ENCODE measurements at places on chromosomes 3 and 15.

GRCh38 chr3:170078620-170079281, 41.0 kb downstream of the GPR160 start:
- no peak for DNase-seq
- no peaks in the 10 kb centered on the region for H3K27me3 ChIP-seq
- H3K4me3 ChIP-seq = no peak overlapping the region
- H3K36me3 ChIP-seq = peaks cover 14% of the 10 kb centered on the region
- H3K27ac ChIP-seq = no peak overlapping the region

DNA sequence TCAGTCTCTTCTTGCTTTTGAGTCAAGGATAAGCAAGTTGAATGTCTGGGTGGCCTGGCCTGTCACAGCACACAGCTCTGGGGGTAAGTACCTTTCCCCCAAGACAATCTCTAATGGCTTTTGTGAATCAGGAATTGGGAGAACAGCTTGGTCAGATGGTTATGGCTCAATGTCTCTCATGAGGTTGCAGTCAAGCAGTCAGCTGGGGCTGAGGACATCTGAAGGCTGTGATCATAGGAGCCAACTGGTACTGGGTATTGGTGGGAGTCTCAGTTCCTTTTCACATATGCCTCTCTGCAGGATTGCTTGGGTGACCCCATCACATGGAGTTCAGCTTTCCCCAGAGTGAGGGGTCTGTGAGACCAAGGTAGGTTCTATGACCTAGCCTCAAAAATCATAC, 33.0 kb upstream of the TMEM158 start:
- DNase-seq = no peak
- no peak overlapping the region for H3K4me3 ChIP-seq
- H3K36me3 ChIP-seq = no peaks in the 10 kb centered on the region
- no peaks in the 10 kb centered on the region for H3K4me1 ChIP-seq
- H3K27me3 ChIP-seq = no peaks in the 10 kb centered on the region
- no peak overlapping the region for H3K27ac ChIP-seq

GRCh38 chr3:184339001-184339400, 1.6 kb downstream of the FAM131A start:
- peak overlapping the region; percentile 94 for H3K4me3 ChIP-seq
- no peaks in the 10 kb centered on the region for H3K27me3 ChIP-seq
- no peak for DNase-seq
- peak overlapping the region; percentile 98 for H3K27ac ChIP-seq

DNA sequence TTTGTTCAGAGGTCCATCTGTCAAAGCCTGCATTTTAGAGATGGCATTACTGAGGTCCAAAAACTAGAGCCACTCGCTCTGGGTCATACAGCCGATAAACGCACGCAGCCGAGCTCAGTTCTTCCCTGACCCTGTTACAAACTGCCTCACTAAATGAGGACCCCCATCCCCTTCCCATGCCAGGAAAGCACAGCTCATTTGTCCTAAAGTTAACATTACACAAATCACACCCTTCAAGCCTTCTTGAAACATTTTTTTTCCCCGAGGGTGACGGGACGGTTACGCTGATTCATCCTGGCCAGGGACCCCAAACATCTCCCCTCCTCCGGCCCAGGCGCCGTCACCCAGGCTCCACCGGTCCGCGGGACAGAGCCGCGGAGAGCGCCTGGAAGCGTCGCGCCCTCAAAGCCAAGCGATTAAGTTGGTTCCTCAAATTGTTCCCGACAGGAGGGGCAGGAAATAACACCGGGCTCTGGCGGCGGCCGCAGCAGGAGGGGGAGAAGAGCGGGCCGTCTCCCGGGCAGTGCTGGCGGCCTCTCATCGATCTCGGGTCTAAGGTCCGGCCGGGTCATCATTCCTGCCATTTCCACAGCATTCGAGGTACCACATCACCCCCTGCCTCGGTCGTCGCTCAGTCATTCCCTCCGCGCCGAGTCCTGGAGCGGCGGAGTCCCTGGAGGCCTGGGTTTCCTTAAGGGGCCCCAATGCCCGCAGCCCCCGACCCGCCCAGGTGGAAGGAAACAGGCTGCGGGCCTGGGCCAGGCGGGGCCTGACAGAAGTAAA, 619 bp upstream of the CMTM8 start:
- H3K4me1 ChIP-seq = peaks cover 9% of the 10 kb centered on the region
- H3K27me3 ChIP-seq = no peaks in the 10 kb centered on the region
- DNase-seq = peak; percentile 73
- H3K4me3 ChIP-seq = peak overlapping the region; percentile 59
- H3K36me3 ChIP-seq = no peaks in the 10 kb centered on the region
- peak overlapping the region; percentile 55 for H3K27ac ChIP-seq

- H3K4me1 ChIP-seq = no peaks in the 10 kb centered on the region
- H3K36me3 ChIP-seq = no peaks in the 10 kb centered on the region
- H3K4me3 ChIP-seq = no peak overlapping the region
- DNase-seq = no peak
Measured at GRCh38 chr15:70261083-70261482, 163.4 kb upstream of the TLE3 start.

DNA sequence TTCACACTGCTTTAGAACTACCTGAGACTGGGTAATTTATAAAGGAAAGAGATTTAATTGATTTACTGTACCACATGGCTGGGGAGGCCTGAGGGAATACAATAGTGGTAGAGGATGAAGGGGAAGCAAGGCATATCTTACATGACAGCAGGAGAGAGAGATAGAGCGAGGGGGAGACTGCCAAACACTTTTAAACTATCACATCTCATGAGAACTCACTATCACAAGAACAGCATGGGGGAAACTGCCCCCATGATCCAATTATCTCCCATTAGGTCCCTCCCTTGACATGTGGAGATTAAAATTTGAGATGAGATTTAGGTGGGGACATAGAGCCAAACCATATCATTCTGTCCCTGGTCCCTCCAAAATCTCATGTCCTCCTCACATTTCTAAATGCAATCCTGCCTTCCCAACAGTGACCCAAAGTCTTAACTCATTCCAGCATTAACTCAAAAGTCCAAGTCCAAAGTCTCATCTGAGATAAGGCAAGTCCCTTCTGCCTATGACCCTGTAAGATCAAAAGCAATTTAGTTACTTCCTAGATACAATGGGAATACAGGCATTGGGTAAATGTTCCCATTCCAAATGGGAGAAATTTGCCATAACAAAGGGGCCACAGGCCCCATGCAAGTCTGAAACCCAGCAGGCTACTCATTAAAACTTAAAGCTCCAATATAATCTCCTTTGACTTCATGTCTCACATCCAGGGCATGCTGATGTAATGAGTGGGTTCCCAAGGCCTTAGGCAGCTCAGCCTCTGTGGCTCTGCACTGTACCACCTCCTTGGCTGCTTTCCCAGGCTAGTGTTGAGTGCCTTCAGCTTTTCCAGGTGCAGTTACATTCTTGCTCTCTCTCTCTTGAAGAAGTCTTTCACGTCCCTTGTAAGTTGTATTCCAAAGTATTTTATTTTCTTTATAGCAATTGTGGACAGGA, 481.7 kb upstream of the TGFBR2 start:
- no peak overlapping the region for H3K4me3 ChIP-seq
- H3K36me3 ChIP-seq = no peaks in the 10 kb centered on the region
- no peak for DNase-seq
- no peaks in the 10 kb centered on the region for H3K4me1 ChIP-seq
- H3K27ac ChIP-seq = no peak overlapping the region

GRCh38 chr15:51270706-51271105, 67.7 kb downstream of the CYP19A1 start:
- H3K27me3 ChIP-seq = no peaks in the 10 kb centered on the region
- H3K27ac ChIP-seq = no peak overlapping the region
- no peaks in the 10 kb centered on the region for H3K36me3 ChIP-seq
- no peak for DNase-seq
- H3K4me3 ChIP-seq = no peak overlapping the region
- peaks cover 7% of the 10 kb centered on the region for H3K4me1 ChIP-seq

DNA sequence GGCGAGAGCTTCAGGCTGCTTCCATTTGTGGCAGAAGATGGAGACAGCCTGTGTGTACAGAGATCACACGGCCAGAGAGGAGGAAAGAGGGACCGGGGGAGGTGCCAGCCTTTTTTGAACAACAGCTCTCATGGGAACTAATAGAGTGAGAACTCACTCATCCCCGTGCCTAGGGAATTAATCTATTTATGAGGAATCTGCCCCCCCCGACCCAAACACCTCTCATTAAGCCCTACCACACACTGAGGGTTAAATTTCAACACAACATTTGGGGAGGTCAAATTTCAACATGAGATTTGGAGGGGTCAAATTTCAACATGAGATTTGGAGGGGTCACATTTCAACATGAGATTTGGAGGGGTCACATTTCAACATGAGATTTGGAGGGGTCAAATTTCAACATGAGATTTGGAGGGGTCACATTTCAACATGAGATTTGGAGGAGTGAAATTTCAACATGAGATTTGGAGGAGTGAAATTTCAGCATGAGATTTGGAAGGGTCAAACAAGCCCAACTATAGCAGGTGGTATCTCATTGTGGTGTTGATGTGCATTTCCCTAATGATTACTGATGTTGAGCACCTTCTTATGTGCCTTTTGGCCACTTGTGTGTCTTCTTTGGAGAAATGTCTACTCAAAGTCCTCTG, 20.6 kb upstream of the RFTN1 start:
- no peak for DNase-seq
- no peak overlapping the region for H3K27ac ChIP-seq
- H3K4me3 ChIP-seq = no peak overlapping the region
- no peaks in the 10 kb centered on the region for H3K36me3 ChIP-seq
- no peaks in the 10 kb centered on the region for H3K4me1 ChIP-seq
- H3K27me3 ChIP-seq = no peaks in the 10 kb centered on the region

- H3K27me3 ChIP-seq = no peaks in the 10 kb centered on the region
- no peak overlapping the region for H3K4me3 ChIP-seq
- no peak for DNase-seq
- H3K36me3 ChIP-seq = no peaks in the 10 kb centered on the region
Measured at GRCh38 chr3:155387571-155387970, 94.1 kb upstream of the STRIT1 start.

DNA sequence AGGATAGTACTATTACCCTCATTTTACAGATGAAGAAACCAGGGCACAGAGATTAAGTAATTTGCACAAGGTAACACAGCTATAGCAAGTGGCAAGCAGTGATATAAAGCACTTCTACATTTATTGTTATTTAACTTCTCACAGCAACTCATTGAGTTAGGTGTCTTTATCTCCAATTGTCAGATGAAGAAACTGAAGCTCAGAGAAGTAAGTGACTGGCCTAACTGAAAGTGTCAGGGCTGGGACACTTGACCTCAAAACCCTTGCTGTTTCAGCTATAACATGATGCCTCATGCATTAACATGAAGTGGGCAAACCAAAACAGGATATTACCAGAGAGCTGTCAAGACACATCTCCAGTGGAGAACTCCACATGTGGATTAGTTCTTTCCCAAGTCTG, 65.8 kb upstream of the LEKR1 start:
- DNase-seq = no peak
- H3K4me1 ChIP-seq = peaks cover 14% of the 10 kb centered on the region
- no peak overlapping the region for H3K27ac ChIP-seq
- no peak overlapping the region for H3K4me3 ChIP-seq
- H3K36me3 ChIP-seq = no peaks in the 10 kb centered on the region

- H3K4me3 ChIP-seq = no peak overlapping the region
- H3K36me3 ChIP-seq = no peaks in the 10 kb centered on the region
- DNase-seq = peak; percentile 73
Measured at GRCh38 chr15:70025413-70026296, 72.1 kb downstream of the TLE3 start.

- H3K27ac ChIP-seq = no peak overlapping the region
- no peaks in the 10 kb centered on the region for H3K27me3 ChIP-seq
- no peaks in the 10 kb centered on the region for H3K4me1 ChIP-seq
- H3K4me3 ChIP-seq = no peak overlapping the region
- no peaks in the 10 kb centered on the region for H3K36me3 ChIP-seq
Measured at GRCh38 chr15:81407718-81408117, 33.7 kb upstream of the TMC3 start.

Data from tibial artery (tissue), 4 donors.